ENCODE measurements at places on chromosomes 3 and 15.

- no peak for DNase-seq
Observed at GRCh38 chr3:106004137-106004681, 135.4 kb upstream of the CBLB start.

DNA sequence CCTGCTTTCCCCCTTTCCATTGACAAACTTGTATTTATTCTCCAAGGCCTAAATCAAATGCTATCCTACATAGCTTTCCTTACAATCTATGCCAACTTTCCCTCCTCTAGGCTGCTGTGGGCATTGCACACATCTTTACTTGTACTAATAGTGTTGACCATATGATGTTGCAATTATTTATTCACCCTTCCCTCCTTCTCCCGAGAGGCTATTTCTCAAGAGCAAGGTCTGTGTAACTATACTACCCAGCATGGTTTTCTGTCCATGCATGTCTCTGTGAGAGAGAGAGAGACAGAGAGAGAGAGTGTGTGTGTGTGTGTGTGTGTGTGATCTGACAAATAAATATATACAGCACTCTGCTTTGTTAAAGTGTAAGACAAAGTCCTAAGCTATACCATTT, 63.8 kb downstream of the GTPBP8 start:
- DNase-seq, result no peak

DNA sequence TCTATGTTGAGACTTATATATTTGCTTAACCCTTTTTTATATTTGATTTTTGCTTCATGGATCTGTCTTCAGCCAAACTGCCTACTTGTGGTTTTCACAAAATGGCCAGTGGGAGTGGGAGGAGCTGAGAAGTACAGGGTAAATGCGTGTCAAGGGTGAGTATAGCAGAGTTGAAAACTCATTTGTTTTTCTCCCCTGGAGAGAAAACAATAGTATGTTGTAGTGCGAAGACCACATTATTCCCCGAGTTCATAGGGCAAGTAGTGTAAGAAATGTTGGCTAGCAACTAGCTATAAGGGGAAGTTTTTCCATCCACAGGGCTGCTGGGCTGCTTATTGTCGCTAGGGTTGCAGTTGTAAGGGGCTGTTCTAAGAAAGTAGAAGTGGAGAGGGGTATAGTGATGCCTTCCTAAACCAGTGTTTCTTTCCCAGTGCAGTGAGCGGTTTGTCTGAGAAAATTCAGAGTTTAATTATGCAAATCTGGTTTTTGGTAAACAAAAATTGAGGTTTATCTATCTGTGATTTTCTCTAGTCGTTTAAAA, 153.8 kb upstream of the AZI2 start:
- DNase-seq, result no peak

- DNase-seq, result no peak
Observed at GRCh38 chr3:104886220-104886995, 480.3 kb upstream of the ALCAM start.

DNA sequence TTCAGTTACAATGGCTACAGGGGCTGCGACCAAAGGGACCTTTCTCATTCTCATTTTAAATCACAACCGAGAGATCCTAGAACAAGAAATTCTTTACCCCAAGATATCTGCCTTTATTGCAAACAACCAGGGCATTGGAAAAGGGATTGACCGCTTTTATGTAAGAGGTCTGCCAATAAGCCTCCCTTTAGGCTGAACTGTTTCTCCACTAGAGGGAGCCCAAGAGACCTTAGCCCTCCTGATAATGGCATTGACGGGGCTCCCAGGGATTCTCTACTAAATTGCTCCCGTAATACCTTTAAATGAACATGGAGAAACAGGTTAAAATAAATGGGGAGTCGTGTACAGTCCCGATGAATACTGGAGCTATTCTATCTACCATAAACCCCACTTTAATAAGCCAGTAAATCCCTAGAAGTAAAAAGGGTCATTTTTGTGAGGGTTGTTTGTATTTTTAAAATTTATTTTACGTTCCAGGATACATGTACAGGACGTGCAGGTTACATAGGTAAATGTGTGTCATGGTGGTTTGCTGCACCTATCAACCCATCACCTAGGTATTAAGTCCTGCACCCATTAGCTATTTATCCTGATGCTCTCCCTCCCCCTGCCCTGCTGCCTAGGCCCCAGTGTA, 7.5 kb upstream of the IGSF10 start:
- DNase-seq, result no peak

DNA sequence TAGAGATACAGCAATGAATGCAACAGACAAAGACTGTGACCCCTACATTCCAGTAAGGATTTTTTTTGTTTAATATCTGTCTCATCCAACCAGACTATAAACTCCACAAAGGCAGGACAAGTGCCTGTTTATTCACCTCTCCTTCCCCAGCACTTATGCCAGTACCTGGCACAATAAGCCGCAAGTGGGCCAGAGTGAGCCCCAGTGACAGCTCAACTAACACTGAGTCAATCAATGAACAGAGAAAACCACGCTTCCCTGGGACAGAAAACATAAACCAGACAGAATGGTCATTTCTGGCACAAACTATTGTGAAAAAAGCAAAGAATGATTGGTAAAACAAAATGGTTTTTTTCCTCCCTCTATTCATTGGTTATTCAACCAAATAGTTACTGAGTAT, 52.2 kb downstream of the RYK start:
- no peak for DNase-seq

DNA sequence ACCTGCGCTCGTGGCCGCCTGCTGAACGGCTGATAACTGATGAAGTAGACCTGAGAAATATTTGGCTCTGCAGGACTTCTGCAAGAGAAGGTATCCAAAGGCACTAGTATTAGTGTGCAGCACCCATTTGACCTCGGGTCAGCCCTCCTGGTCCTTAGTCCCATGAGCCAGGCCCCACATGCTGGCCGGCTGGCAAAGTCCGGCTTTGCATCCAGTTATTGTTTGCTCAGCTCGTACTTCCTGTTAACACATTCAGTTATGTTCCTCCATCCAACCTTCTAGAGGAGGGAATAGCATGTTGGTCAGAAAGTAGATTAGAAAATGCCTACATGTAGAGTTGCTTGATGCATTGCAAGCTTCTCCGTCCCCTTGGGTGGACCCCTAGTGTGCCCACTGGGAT, 385.7 kb upstream of the RGMA start:
- DNase-seq, result no peak

DNA sequence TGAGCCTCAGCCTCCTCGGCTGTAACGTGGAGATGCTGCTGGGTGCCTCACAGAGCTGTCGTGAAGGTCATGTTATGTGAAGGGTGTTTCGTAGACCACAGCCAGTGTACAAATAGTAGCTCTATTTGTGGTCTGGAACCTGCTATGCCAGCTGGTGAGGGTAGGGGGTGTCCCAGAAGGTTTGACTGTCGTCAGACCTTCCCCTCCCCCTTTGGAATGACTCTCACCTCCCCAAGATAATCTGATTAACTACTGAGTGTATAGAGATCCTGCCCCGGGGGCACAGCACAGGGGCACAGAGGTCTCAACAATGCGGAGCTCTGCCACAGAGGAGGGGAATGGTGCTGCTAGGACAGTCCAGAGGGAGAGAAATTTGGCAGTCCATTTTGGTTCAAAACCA, 20.5 kb downstream of the FGD5 start:
- no peak for DNase-seq

- DNase-seq, result no peak
Observed at GRCh38 chr3:111269777-111270176, 198.2 kb downstream of the NECTIN3 start.

GRCh38 chr15:81400640-81401236, 26.7 kb upstream of the TMC3 start:
- no peak for DNase-seq

DNA sequence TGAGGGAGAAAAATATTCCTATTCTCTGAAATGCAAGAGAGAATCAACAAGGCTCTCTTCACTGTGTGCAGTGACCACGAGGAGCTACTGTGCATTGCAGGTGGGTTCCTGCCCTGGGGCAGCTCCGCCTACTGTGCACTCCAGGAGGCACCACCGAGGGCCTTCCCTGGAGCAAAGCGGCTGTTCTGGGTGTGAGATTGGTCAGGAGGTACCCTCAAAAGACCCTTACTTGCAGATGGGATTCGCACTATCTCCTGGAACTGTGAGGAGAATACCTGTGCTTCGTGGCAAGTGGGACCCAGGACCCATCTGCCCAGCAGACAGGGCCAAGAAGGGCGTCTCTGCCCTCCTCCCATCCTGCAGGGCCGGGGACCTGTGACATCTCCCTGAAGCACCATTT, 68.9 kb downstream of the CYFIP1 start:
- DNase-seq, result no peak

GRCh38 chr3:120177151-120177550, 82.9 kb upstream of the GSK3B start:
- no peak for DNase-seq

- no peak for DNase-seq
Observed at GRCh38 chr15:65329984-65330735, 25.7 kb downstream of the RNU5B-1 start.

GRCh38 chr15:32951736-32952464, 234.1 kb downstream of the GREM1 start:
- no peak for DNase-seq

DNA sequence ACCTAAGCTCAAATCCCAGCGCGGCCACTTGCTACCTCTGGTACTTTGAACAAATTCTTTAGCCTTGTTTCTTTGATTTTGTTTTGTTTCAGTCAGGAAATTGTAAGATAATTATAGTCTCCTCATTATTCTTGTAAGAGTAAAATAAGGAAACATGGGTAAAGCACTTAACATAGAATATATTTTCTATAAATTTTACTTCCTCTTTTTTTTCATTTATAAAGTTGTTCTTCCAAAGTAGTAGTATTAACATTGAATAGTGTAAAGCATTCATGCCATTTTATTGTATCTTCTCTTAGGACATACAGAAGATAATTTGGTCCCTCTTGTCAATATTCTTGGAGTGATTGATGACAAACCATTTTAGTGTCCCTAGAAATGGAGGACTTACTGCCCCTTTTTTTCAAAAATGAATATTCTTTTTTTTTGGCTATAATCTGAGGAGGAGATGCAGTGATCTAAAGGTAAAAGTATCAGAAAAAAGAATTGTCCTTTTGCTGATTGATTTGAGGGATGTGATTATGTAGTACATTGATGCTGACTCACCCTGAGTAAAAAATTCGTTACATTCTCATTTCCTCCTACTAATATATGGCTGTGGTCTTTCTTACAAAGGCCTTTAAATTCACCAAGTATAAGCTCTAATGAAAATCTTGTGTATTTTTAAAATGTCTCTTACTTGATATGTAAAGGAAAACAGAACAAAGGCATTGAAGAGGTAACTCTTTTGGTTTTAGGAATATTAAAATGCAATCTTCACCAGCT, 51.0 kb downstream of the ALCAM start:
- no peak for DNase-seq

DNA sequence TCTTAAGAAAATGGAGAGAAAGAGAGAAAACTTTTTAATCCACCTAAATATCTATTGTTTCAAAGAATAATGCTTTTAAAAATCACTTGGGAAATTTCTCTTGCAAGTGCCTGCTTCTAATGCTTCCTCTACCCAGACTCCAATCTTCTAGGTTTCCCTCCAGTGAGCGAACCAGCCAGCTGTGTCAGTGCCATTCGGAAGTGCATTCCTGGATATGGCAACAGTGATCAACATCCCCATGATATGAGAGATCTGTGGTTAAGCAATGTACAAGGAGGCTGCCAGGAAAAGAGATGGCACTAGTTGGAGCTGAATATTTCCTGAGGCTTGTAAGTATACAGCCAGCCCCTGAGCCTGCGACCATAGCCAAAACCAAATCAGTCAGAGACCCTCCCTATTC, 53.3 kb upstream of the KCNMB2 start:
- DNase-seq, result no peak

- no peak for DNase-seq
Observed at GRCh38 chr15:70604666-70605315, 158.6 kb downstream of the UACA start.

GRCh38 chr3:8504611-8504973, 3.0 kb downstream of the LMCD1 start:
- DNase-seq, result no peak

DNA sequence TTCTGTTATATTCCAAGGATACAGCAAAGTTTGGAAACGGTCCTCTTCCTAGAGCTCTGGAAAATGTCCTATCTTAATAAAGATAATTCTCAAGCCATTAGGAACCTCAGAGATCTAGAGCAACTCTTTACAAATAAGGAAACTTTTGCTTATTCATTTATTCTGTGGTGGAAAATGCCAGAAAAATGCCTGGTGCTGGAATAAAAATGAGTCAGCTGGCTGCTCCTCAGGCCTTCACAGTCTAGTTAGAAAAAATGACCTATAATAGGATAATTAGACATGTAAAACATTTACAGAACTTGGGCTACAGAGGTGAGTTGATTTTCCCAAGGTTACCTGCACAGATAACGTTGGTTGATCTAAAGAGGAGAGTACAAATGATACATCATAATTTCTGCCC, 372.5 kb downstream of the NLGN1 start:
- DNase-seq, result no peak

- no peak for DNase-seq
Observed at GRCh38 chr3:64058566-64058965, 35.3 kb upstream of the PSMD6 start.

DNA sequence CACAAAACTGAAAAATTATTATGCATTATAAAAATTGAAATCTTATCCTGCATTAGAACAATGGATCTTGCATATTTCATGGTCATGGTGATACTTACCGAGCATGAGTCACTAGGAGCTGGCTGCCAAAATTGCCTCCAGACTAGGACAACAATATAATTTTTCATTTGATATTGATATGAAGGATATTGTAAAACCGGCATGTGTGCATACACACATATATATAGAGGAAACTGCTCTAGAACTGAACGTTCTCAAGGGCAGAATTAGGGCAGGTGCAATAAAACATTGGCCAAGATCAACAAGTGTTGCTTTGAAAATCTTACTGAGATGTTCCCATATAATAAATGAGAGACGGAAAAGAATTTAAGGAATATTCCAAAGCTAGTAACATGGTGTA, 319.4 kb upstream of the POU1F1 start:
- no peak for DNase-seq

DNA sequence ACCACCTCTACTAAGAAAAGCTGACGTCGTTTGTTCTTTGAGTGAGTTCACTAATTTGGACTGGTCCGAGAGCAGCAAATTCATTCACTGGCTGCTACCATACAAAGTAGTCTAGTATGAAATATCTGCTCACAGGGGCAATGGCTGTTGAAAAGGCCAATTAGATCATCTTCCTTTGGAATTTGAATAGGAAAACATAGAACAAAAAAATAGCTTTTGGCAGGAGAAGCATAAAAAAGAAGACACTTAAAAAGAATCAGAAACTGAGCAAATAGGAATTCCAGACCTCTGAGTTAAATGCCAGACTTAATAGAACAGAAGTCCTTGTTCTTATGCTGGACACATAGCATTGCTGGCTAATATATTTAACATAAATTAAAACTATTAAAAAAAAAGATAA, 159.3 kb downstream of the IL1RAP start:
- no peak for DNase-seq

GRCh38 chr3:153626158-153626557, 464.1 kb downstream of the RAP2B start:
- no peak for DNase-seq
